ENCODE measurements at places on chromosomes 5 and 9. TPM values are rescaled to one million over a fixed set of nuclear protein-coding genes. Genes with fewer than 3 reads are reported as not detected.

DNA sequence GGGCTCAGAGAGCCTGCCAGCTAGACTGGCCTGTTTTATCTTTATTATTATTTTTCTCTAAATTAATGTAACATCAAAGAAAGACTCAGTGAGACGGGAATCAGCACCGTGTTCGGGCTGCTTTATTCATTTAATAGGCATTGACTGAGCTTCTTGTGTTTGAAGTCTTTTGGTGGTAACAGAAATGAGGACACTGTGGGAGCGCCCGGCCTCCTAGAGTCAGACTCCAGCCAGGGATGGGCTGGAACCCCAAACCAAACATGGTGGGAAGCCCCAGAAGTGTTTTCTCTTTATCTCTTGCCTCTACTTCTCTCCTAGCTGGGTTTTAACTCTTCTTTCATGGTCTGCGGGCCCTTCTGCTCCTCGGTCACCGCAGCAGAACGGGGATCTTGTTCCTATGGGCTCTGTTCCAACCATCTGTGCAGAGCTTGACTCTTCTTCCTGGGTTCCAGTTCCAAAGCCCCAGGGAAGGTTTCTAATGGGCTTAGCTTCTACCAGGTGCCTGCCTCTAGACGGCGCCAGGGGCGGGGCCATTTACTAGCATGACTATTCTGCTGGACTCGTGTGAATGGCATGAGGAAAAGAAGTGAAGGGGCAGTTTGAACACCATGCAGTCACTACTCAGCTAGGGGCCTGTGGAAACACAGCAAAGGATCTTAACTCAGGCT lies 123.8 kb downstream of the FGF18 start:
- H3K27ac ChIP-seq, result no peak overlapping the region
- H3K4me1 ChIP-seq, result no peaks in the 10 kb centered on the region
- H3K36me3 ChIP-seq, result no peaks in the 10 kb centered on the region
- no peaks in the 10 kb centered on the region for H3K27me3 ChIP-seq
- DNase-seq, result no peak

Gene STK32A
- 7.4 TPM for total RNA-seq

DNA sequence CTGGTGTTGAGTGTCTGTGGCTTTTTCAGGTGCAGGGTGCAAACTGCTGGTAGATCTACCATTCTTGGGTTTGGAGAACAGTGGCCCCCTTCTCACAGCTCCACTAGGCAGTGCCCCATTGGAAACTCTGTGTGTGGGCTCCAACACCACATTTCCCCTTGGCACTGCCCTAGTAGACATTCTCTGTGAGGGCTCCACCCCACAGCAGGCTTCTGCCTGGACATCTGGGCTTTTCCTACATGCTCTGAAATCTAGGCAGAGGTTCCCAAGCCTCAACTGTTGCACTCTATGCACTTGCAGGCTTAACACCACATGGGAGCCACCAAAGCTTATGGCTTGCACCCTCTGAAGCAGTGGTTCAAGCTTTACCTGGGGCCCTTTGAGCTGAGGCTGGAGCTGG lies 80.9 kb downstream of the BARX1 start:
- H3K27ac ChIP-seq, result no peak overlapping the region
- no peaks in the 10 kb centered on the region for H3K27me3 ChIP-seq
- H3K4me1 ChIP-seq, result no peaks in the 10 kb centered on the region
- no peak for DNase-seq
- no peaks in the 10 kb centered on the region for H3K36me3 ChIP-seq

- H3K27ac ChIP-seq, result no peak overlapping the region
- no peak overlapping the region for H3K4me3 ChIP-seq
- no peaks in the 10 kb centered on the region for H3K27me3 ChIP-seq
- DNase-seq, result no peak
- no peaks in the 10 kb centered on the region for H3K36me3 ChIP-seq
- H3K4me1 ChIP-seq, result no peaks in the 10 kb centered on the region
These were observed 23.0 kb downstream of the ARHGEF37 start for GRCh38 chr5:149604321-149604720.

DNA sequence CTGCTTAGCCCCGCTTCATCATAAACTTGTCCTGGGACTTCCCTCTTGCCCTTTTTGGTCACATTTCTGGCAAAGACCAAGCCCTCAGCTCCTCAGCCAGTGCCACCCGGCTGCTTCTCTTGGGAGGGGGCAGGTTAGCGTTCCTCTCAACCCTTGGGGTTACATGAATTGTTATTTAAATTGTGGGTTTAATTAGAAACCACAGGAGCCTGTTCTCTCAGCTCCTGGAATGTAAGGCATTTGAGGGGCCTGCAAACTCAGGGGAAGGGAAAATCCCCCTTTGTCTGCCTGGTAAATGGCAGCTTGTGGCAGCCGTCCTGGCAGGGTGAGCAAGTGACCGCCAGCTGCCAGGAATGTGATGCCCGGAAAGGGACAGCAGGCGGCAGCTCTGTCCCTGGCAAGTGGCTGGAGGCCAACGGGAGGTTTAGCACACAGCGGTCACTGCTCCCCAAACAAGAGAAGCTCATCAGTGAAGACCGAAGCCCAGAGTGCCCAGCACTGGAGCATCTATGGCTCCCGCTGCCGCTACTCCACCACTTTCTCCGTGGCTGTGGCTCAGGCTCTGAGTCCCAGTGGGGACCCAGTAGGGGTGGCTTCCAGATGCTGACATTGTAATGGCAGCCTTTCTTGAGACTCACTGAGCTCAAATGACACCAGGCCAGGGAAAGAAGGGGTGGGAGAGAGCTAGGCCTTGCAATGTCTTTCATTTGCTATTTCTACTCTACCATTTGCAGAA lies 51.7 kb downstream of the SHB start:
- peak overlapping the region; percentile 89 for H3K27ac ChIP-seq
- H3K4me1 ChIP-seq, result peaks cover 27% of the 10 kb centered on the region
- H3K4me3 ChIP-seq, result no peak overlapping the region
- DNase-seq, result peak; percentile 95
- no peaks in the 10 kb centered on the region for H3K27me3 ChIP-seq

Gene THG1L
- total RNA-seq, result 14.2 TPM

Gene C9orf153
- 0.99 TPM for total RNA-seq
